SW 1271 (cell line): ENCODE measurements at places on chromosomes 1 and 21.

- no peak for DNase-seq
These were observed 48.6 kb upstream of the GPR52 start for GRCh38 chr1:174399211-174399610.

GRCh38 chr1:37096523-37096922 lies 62.2 kb upstream of the GRIK3 start:
- no peak for DNase-seq

GRCh38 chr1:45913183-45913683 lies 109.8 kb downstream of the MAST2 start:
- DNase-seq, result no peak

DNA sequence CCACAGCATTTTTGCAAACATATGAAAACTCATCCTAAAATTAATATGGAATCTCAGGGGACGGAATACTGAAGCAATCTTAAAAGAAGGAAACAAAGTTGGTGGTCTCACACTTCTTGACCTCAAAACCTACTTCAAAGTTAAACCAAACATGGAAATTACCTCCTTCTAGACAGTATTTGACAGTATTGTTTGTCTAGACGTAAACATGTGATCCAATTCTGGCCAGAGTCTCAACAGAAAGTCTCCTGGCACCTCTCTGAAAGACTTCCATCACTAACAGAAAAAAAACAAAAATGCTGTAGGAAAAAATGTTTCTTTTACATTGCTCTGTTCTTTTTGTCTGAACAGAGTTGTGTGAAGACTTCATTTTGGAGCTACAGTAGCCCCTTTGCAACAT lies 99.7 kb downstream of the BRINP3 start:
- DNase-seq, result no peak

GRCh38 chr1:60911966-60912697 lies 170.2 kb upstream of the NFIA start:
- DNase-seq, result no peak
